Activated T-cell treated with anti-CD3 and anti-CD28 coated beads, Interleukin-2, amount 50 U/mL, for 72 hours (primary cell): ENCODE measurements at places on chromosomes 6 and 20. TPM values are rescaled to one million over a fixed set of nuclear protein-coding genes. Genes with fewer than 3 reads are reported as not detected.

Gene FAM83B
- total RNA-seq: not detected

Gene MLN
- total RNA-seq: not detected

- DNase-seq: peak; percentile 18
These were observed 123.5 kb downstream of the RNF144B start for GRCh38 chr6:18510644-18511033.

GRCh38 chr6:136614994-136615393, 64.8 kb upstream of the MAP7 start:
- no peak for DNase-seq

- no peak for DNase-seq
These were observed 64.0 kb downstream of the CAP2 start for GRCh38 chr6:17457405-17457804.

GRCh38 chr6:48957781-48958180, 505.3 kb downstream of the MMUT start:
- DNase-seq: no peak

- DNase-seq: no peak
These were observed 99.2 kb downstream of the MYO6 start for GRCh38 chr6:75848274-75848673.

GRCh38 chr20:1513801-1514200, 22.6 kb upstream of the SIRPB2 start:
- no peak for DNase-seq
